ENCODE measurements at places on chromosomes 6 and 20.

- no peak for DNase-seq
Observed at GRCh38 chr6:148711833-148712654, 34.8 kb upstream of the UST start.

GRCh38 chr20:2691127-2691526 is 1.5 kb upstream of the EBF4 start:
- DNase-seq = no peak

- no peak for DNase-seq
Observed at GRCh38 chr6:39430871-39431523, 108.5 kb upstream of the KCNK16 start.

DNA sequence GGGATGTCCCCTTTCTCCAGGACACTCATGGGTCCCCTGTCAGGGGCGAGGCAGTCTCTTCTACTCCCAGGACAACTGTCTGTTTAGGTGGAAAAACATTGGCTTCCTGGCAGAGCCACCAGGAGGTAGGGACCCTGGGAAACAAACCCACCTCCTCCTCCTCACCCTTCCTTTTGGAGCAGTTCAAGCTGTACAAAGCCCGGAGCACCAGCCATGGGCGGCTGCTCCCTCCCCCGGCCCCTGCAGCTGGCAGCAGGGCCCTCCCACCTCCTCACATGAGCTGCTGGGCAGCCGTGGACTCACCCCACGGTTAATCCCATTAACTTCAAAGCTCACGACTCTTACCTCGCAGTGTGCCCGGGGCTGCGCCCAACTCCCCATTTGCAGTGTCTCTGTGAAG is 48.6 kb downstream of the CDH4 start:
- DNase-seq = no peak

DNA sequence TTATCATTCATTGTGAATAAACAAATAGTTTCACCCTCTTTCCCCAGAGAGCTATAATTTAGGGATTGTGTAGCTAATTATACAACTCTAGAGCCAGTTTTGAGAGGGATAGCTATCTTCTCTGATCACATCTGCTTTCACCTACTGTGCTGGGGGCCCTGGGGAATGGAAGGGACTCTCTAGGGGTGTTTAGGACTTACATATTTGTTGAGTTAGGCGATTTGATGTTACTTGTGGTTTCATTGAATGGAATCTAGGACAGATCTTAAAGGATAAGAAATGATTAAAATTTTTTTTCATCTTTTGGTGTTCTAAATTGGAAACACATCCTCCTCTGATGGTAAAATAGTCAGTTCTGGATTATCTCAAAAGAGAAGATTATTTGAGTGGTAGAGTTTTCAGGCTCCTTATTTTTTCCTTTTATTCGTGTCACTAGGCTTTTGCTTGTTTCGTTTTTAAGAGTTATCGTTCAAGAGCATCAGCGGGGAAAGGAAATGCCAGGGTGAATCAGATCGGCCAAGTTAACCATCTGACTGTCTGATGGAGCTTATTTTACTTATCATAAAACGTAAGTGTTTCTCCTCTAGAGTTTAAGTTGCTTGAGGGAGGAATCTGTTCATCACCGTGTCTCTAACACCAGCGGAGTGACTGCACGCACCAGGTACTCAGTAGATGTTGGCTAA is 236.7 kb downstream of the FARS2 start:
- DNase-seq = no peak

- DNase-seq = no peak
Observed at GRCh38 chr6:149266659-149267058, 50.9 kb upstream of the TAB2 start.

DNA sequence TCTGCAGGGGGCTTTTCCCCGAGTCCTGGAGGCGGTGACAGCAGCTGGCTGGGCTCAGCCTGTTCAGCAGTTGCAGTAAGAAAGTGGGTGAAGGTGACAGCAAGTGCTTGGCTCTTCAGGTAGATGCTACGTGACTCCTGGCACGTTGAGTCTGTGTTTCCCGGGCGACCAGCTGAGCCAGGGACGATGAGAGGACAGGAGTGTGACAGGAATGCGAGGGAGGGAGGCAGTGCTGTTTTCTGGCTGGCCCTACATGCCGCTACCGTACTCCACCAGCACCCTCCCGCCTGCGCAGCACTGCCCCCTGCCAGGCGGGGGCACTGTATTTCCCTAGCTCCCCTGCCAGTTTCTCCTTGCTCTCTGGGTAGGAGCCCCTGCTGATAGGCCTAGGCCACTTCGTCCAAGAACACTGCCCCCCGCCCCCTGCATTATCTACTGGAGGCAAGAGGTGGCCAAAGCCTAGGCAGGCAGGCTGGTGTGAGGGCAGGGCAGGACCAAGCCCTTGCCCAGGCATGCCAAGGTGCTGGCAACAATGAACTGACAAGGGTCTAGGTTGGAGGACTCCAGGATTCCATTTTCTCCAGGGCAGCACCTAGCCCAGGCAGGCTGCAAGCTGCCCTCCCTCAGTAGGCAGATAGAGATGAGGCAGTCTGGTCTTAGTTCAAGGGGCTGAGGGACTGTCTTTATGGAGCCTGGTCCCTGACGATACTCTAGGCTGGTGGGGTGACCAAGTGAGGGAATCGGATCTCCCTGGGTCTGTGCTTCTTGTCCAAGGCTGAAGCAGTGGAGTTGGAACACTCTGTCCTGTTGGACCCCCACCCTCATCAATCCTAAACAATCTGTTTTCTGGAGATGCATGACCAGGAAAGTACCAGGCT is 19.2 kb downstream of the MRPS18A start:
- peak; percentile 32 for DNase-seq

DNA sequence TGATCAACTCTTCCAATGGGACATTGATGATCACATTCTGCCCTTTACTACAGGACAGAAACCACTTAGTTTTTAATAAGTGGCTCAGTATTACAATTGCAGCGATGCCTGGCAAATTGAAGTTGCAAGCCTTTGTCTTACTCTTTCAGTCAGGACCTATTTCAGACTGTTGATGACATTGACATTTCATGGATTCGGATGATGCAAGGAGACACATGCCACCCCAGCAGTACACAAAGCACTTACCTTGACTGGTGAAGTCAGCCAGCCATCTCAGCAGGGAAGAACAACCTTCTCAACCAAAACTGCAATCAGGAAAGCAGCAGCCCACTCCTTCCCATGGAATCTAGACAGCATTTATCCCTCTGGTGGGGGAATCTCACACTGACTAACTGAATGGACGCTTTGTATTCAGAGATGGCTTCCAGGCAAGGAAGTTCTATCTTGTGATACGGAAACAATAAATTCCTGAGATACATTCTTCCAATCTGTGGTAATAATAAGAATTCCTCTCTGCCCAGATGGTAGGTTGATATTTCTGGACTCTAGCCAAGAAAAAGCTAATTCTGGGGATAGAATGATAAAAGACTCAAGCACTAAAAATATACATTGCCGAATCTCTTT is 24.8 kb downstream of the NFYA start:
- DNase-seq = no peak

GRCh38 chr6:142802124-142802523 is 142.9 kb downstream of the HIVEP2 start:
- no peak for DNase-seq

DNA sequence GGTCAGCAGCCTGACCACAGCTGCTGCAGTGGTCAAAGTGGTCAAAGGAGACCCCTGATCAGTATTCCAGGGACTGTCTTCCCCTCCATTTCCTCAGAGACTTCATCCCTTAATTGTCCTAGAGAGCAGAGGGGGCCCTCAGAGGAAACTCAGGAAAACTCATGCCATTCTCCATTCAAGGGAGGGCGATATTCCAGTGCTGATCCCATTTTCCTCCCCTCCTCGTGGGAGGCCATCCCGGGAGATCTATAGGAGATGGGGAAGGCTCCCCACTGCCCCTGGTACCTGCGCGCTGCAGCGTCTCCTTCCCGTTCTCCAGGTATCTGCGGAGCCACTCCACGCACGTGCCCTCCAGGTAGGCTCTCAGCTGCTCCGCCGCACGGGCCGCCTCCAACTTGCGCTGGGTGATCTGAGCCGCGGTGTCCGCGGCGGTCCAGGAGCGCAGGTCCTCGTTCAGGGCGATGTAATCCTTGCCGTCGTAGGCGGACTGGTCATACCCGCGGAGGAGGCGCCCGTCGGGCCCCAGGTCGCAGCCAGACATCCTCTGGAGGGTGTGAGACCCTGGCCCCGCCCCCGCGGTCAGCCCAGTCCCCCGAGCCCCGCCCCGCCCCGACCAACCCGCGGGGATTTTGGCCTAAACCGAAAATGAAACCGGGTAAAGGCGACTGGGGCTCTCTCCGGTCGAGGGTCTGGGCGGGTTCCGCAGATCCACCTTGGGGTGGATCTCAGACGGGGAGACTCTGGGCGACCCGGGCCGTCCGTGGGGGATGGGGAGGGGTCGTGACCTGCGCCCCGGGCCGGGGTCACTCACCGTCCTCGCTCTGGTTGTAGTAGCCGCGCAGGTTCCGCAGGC is 878 bp downstream of the HLA-C start:
- DNase-seq = peak; percentile 56

- DNase-seq = no peak
Observed at GRCh38 chr6:4402477-4402976, 267.2 kb upstream of the ECI2 start.

DNA sequence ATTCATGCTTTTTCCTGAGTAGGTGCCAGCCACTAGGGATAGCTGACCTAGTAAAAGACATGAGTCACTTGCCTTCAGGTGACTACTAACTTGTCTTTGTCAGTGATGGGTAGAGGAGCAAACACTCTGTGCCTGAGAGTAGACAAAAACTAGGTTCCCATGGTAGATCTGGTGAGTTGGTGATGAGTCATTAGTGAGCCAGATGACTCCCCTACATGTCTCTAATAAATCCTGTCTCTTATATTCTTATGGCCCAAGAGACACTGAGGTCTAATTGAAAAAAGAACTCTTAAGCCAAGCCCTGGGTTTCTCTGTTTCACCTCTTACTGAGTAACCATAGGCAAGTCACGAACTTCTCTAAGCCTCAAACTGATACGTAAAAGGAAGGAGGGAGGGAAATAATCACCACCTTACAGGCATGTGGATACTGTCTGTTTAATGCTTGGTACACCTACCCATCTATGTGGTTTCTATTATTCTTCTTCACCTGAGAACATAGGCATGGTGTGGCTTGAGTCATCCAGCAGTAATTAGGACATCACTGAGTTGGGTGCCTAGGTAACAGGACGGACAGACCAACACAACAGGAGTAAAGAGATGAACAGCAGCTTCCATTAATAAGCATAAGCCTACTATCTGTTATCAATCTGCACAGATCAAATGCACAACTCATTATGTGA is 20.3 kb downstream of the TTPAL start:
- no peak for DNase-seq

DNA sequence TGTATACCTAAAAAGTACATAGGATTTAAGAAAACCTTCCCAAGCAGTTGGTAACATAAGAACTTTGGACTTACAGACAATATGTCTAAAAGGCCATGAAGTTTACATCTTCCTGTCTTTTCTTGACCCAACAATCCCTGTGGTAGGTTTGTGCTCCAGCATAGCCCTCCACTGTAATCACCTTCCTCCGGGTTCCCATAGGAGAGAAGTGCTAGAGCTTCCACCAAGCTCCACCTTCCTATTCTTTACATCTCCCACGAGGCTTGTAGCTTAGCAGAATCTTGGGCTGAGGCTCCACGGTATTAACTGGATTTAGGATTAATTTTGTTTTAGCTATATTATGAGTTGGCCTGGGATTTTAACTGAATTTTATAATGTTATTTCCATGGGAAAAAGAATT is 23.3 kb downstream of the ADGRG6 start:
- DNase-seq = no peak

- no peak for DNase-seq
Observed at GRCh38 chr6:34616227-34616585, 60.1 kb upstream of the SPDEF start.

Measured in activated T-cell treated with anti-CD3 and anti-CD28 coated beads for 1 hour (primary cell).